ENCODE measurements at places on chromosomes 4 and X. TPM values are rescaled to one million over a fixed set of nuclear protein-coding genes. Genes with fewer than 3 reads are reported as not detected.

GRCh38 chr4:69640289-69640688, 847 bp upstream of the UGT2A2 start:
- ATAC-seq, result no peak
- no peaks in the 10 kb centered on the region for H3K36me3 ChIP-seq
- no peak overlapping the region for H3K27ac ChIP-seq
- H3K4me1 ChIP-seq, result no peaks in the 10 kb centered on the region
- H3K4me3 ChIP-seq, result no peak overlapping the region

The CENPU gene
- total RNA-seq, result 0.54 TPM

The RAI2 gene
- total RNA-seq, result 35.4 TPM

DNA sequence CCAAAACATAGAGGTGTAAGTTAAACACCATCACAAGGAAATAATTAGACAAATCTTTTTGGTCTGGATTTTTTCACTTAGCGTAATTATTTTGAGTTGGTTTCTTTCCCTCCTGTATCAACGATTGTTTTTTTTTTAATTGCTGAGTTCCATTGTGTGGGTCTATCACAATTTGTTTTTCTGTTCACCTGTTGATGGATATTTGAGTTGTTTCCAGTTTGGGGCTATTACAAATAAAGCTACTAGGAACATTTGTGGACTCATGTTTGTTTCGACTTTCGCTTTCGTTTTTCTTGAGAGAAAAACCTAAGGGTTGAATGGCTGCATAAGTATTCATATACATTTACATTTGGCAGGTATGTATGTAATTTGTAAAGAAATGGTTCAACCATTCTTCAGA, 20.4 kb upstream of the FBXW7 start:
- no peak overlapping the region for H3K4me3 ChIP-seq
- ATAC-seq, result no peak
- no peaks in the 10 kb centered on the region for H3K4me1 ChIP-seq

- no peak for ATAC-seq
- H3K4me3 ChIP-seq, result no peak overlapping the region
- no peaks in the 10 kb centered on the region for H3K27me3 ChIP-seq
- no peaks in the 10 kb centered on the region for H3K36me3 ChIP-seq
- H3K27ac ChIP-seq, result no peak overlapping the region
These were observed 3.0 kb downstream of the ARHGEF38 start for GRCh38 chr4:105555409-105555808.

DNA sequence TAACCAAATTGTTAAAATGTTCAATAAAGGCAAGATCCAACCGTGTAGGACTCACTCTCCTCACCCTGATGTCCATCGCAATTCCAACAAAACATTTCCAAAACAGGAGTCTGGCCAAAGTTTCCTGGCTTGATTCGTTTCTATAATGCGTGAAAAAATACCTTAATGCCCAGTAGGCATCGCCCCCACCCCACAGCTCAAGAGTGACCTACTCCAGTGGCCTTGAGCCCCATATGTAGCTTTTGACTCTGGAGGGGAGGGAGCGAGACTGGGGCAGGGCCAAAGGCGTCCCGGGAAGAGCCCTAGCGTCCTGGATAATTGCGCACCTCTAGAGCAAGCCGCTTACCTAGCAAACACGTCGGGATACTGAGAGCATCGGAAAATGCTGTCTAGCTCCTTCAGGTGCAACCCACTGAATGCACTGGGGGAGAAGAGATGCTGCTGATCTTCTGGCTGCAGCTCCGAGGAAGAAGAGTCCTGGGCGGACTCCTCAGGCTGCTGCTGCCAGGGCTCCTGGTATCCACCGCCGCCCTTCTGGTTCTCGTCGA, 55.6 kb upstream of the NKAP start:
- no peak overlapping the region for H3K4me3 ChIP-seq
- H3K27ac ChIP-seq, result no peak overlapping the region
- ATAC-seq, result no peak

The STOX2 gene
- 13.2 TPM for total RNA-seq

The ADAM29 gene
- total RNA-seq, result not detected

GRCh38 chr4:75612306-75612705, 18.0 kb downstream of the CDKL2 start:
- H3K27ac ChIP-seq, result no peak overlapping the region
- H3K4me1 ChIP-seq, result no peaks in the 10 kb centered on the region
- ATAC-seq, result no peak
- no peaks in the 10 kb centered on the region for H3K27me3 ChIP-seq
- peaks cover 6% of the 10 kb centered on the region for H3K36me3 ChIP-seq

GRCh38 chrX:153984351-153985178, 12.0 kb downstream of the TMEM187 start:
- no peaks in the 10 kb centered on the region for H3K27me3 ChIP-seq
- peak overlapping the region; percentile 74 for H3K27ac ChIP-seq
- ATAC-seq, result no peak
- no peak overlapping the region for H3K4me3 ChIP-seq
- no peaks in the 10 kb centered on the region for H3K36me3 ChIP-seq
- H3K4me1 ChIP-seq, result no peaks in the 10 kb centered on the region

The PAGE3 gene
- not detected for total RNA-seq

The BMPR1B gene
- total RNA-seq, result 14.7 TPM

GRCh38 chrX:110414679-110415439, 56.2 kb downstream of the RTL9 start:
- no peaks in the 10 kb centered on the region for H3K4me1 ChIP-seq
- no peaks in the 10 kb centered on the region for H3K27me3 ChIP-seq
- H3K36me3 ChIP-seq, result no peaks in the 10 kb centered on the region
- no peak for ATAC-seq
- no peak overlapping the region for H3K4me3 ChIP-seq

- no peak overlapping the region for H3K4me3 ChIP-seq
- no peaks in the 10 kb centered on the region for H3K36me3 ChIP-seq
- H3K27ac ChIP-seq, result no peak overlapping the region
These were observed 207.8 kb downstream of the ANTXR2 start for GRCh38 chr4:79865201-79865597.

The DCAF12L2 gene
- total RNA-seq, result 1.1 TPM

DNA sequence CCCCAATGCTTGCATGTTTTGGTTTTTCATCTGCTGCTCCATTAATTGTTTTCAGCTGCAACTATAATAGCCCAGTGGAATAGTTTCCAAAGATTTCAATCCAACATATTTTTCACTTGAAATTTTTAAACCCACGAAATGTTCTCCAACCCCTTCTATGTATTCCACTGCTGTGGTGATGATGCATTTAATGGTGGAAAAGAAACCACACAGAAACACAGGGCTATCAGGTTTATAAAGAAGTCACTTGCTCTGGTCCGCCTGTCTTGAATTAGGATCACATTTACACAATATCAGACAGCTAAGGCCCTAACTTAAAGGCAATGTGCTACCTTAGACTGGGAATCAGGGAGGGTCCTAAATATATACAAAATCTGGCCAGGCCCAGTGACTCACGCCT, 35.0 kb downstream of the OPHN1 start:
- H3K4me3 ChIP-seq, result no peak overlapping the region
- no peaks in the 10 kb centered on the region for H3K27me3 ChIP-seq
- H3K36me3 ChIP-seq, result no peaks in the 10 kb centered on the region
- no peaks in the 10 kb centered on the region for H3K4me1 ChIP-seq

DNA sequence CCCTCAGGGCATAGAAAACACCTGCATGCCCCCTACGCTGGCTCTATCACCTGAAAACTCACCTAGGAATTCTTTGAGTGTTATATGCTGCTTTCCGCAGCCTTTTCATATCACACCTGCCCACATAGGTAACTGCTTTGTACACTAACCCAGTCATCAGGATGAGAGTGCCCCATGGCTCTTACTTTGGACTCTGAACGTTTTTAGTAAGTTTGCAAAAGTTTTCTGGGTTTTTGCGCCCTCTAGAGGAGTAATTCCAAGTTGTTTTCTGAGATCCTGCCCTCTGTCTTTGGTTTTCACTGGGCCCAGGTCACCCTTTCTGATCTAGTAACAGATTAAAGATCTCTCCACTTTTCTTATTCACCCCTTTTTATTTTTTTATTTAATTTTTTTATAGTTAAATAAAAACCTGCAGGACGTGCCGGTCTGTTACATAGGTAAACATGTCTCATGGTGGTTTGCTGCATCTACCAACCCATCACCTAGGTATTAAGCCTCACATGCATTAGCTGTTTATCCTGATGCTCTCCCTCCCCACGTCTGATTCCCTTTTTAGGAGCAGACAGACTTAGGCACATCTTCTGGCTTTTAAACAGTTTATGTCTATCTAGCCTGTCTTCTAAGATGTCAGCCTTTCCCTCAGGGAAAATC, 139.2 kb downstream of the NWD2 start:
- no peak overlapping the region for H3K4me3 ChIP-seq
- no peaks in the 10 kb centered on the region for H3K36me3 ChIP-seq
- ATAC-seq, result no peak
- no peak overlapping the region for H3K27ac ChIP-seq
